ENCODE measurements at places on chromosomes 4 and X. TPM values are rescaled to one million over a fixed set of nuclear protein-coding genes. Genes with fewer than 3 reads are reported as not detected.

GRCh38 chr4:153465140-153465539 lies 1.0 kb upstream of the TMEM131L start:
- no peak for DNase-seq

DNA sequence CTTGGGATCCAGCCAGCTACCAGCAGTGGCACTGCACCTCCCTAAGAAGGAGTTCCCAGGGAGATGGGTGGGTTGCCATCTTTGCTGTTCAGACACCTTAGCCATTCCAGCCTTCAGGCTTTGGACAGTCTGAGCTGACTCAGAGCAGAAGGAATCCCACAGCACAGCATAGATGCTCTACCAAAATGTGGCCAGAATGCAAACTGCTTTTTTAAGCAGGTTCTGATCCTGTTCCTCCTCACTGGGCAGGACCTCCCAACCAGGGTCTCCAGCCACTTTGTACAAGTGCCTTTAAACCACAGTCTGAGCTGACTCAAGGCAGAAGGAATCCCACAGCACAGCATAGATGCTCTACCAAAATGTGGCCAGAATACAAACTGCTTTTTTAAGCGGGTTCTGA lies 209.0 kb downstream of the NPNT start:
- DNase-seq = no peak

DNA sequence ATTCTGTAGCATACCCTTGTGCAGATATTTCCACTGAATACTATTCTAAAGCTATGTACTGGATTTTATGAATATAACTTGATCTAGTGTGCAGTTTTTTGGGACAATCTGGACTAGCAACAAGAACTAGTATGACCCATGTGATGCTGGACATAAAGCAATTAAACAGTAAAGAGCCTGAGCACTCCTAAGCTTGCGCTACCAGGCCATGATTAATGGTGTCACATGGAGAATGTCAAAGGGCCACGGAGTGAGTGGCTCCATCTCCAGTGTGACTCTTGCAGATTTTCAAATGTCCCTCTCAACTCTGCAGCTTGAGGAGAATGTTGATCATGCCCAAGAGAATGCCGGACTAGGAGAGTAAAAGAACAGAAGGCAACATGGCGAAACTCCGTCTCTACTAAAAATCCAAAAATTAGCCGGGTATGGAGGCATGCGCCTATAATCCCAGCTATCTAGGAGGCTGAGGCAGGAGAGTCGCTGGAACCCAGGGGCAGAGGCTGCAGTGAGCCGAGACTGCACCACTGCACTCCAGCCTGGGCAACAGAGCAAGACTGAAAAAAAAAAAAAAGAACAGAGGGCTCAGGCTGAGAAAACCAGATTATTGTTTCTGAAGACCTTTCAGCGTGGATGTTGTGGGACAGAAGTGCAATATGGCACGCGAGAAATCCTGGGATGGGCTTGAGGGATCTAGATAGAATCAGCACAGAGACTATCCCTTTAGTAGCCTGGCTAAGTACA lies 45.0 kb downstream of the TIGD2 start:
- DNase-seq = no peak

Gene FAAH2
- 6.1 TPM for total RNA-seq

Gene NEUROG2
- not detected for total RNA-seq
